ENCODE measurements at places on chromosomes 7 and 10.

GRCh38 chr10:126929391-126929790 is 24.2 kb downstream of the DOCK1 start:
- DNase-seq: no peak

- DNase-seq: no peak
These were observed 93.7 kb downstream of the SVOPL start for GRCh38 chr7:138607216-138608126.

GRCh38 chr7:29920491-29920890 is 69.1 kb downstream of the SCRN1 start:
- DNase-seq: no peak

GRCh38 chr10:2891073-2891769 is 176.1 kb upstream of the PFKP start:
- DNase-seq: no peak

DNA sequence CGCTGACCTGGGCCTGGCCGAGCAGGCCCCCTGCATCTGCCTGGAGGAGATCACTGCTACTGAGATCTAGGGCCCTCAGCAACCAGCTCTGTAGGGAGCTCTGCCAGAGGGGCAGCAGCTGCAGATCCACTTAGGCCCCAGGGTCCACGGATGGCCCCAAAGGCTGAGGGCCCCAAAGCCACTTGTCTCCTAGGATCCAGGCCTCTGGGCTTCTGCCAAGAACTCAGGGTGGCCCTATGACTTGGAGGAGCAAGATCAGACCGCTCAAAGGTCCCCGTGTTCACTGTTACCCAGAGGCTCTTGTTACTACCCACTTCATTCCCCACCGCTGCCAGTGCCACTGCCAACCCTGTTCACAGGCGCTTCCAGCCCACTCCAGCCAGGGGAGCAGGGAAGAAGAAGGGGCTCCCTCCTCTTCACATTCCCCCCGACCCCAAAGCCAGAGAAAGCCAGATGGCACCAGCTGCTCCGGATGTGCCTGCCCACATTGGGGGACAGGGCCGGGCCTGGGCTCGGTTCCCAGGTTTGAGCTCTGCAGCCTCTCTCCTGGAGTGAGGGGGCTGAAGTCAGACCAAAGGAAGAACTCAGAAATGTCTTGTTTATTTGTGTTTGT is 7.6 kb downstream of the LZTS2 start:
- DNase-seq: no peak

- DNase-seq: no peak
These were observed 213.5 kb downstream of the PTPRN2 start for GRCh38 chr7:158374146-158374545.
